ENCODE measurements at places on chromosomes 13 and 19. TPM values are rescaled to one million over a fixed set of nuclear protein-coding genes. Genes with fewer than 3 reads are reported as not detected.

Gene DNAJC15
- polyA plus RNA-seq: 31.9 TPM

GRCh38 chr19:16416991-16417390 is 54.8 kb downstream of the EPS15L1 start:
- DNase-seq: no peak

DNA sequence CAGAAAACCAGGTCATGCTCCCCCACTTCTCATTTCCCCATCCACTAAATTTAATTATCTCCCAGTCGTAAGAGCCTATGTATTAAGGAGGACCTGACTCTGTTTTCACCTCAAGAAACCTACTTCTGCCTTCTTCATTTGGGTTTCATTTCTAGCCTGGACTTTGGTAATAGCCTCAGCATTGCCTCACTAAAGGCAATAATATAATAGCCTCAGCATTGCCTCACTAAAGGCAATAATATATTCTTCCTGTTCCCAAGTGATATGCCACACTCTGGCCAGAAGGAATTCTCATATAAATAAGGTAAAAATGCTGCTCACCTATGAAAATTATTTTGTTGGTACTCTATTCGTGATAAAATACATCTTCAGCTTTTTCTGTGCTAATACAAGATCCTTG is 993.9 kb downstream of the EFNB2 start:
- no peak for DNase-seq

- DNase-seq: no peak
Observed at GRCh38 chr19:51497666-51498065, 3.9 kb downstream of the SIGLEC12 start.

- DNase-seq: no peak
Observed at GRCh38 chr19:48598996-48599700, 7.4 kb upstream of the SPACA4 start.

Gene RNF17
- polyA plus RNA-seq: 0.22 TPM

All from left renal cortex interstitium (tissue), 4 donors.